T-cell (primary cell): ENCODE measurements at places on chromosomes 13 and 19. TPM values are rescaled to one million over a fixed set of nuclear protein-coding genes. Genes with fewer than 3 reads are reported as not detected.

DNA sequence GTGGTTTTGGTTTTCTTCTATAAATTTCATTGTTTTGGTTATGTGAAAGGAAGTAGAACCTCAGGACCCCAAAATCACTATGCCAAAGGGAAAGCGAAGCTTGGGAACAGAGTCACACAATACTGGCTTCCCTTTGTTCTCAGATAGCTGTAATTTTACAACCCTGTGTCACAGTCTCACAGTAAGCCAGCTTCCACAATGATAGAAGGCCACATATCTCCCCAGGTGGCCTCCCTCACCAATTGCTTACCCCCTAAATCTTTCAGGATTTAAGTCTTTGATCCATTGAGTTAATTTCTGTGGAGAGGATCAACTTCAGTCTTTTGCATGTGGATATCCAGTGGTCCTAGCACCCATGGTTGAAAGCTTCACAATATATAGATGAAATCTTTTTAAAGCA, 58.7 kb downstream of the SLC15A1 start:
- H3K4me1 ChIP-seq: no peaks in the 10 kb centered on the region
- H3K36me3 ChIP-seq: no peaks in the 10 kb centered on the region
- no peak overlapping the region for H3K4me3 ChIP-seq
- DNase-seq: no peak
- H3K27me3 ChIP-seq: no peaks in the 10 kb centered on the region
- no peak overlapping the region for H3K27ac ChIP-seq

DNA sequence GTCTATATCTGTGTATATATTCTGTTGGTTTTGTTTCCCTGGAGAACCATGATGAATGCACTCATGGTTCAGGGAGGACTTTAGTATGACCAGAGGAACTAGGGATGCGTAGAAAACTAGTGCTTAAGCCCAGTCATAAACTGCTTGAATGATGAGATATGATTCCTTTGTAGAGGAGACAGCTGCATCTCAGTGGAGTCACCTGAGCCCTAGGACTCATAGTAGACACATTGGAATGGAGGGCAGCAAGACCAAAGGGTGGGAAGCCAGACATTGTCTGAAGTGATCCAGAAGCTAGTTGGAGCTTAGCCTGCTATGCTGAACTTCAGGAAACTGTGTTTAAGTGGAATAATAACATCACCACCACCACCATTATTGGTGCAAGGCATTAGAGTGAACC, 89.5 kb upstream of the SPATA13 start:
- no peaks in the 10 kb centered on the region for H3K4me1 ChIP-seq
- DNase-seq: no peak
- no peak overlapping the region for H3K4me3 ChIP-seq
- H3K27me3 ChIP-seq: no peaks in the 10 kb centered on the region
- no peak overlapping the region for H3K27ac ChIP-seq

- no peak overlapping the region for H3K4me3 ChIP-seq
- DNase-seq: no peak
- no peaks in the 10 kb centered on the region for H3K36me3 ChIP-seq
- H3K4me1 ChIP-seq: no peaks in the 10 kb centered on the region
Observed at GRCh38 chr13:53207556-53207955, 178.9 kb downstream of the OLFM4 start.

DNA sequence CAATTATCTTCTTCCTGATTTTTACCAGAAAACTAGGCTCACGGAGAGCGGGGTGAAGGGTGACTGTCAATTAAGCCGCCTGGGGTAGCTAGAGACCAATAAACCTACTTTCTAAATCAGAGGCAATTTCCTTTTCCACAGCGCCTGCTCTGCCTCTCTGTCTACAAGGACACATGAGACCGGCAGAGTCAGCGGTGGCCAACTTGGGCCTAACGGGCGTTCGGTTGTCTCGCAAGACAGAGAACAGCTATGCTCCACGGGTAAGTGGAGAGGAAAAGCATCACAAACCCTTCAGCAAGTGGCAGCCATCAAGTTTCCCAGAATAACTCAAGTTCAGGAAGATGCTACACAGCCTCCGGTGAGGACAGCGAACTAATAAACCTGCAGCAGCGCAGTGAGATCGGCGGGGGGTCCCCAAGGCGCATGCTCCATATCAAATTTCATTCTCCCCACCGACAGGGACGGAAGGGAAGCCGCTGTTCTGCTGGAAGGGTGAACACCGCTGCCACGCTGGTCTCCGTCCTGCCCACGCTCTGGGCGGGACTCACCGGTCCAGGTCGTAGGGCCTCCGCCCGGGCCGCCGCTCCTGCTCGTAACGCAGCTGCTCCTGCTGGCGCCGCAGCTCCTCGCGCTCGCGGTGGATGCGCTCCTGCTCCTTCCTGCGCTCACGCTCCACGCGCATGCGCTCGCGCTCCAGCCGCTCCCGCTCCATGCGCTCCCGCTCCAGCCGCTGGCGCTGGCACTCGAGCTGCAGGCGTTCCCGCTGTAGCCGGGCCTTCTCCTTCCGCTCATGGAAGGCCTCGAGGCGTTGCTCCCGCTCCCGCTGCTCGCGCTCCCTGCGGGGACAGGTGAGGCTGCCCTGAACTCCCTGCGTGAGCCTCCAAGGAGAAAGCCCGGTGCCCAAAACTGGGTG, 25.8 kb upstream of the TINCR start:
- peaks cover 96% of the 10 kb centered on the region for H3K36me3 ChIP-seq
- no peaks in the 10 kb centered on the region for H3K27me3 ChIP-seq
- no peak overlapping the region for H3K27ac ChIP-seq
- H3K4me1 ChIP-seq: peaks cover 9% of the 10 kb centered on the region
- H3K4me3 ChIP-seq: no peak overlapping the region

GRCh38 chr19:10603873-10604459, 16.9 kb upstream of the AP1M2 start:
- peak overlapping the region; percentile 98 for H3K4me3 ChIP-seq
- peak; percentile 69 for DNase-seq
- H3K36me3 ChIP-seq: no peaks in the 10 kb centered on the region
- peak overlapping the region; percentile 98 for H3K27ac ChIP-seq
- H3K27me3 ChIP-seq: no peaks in the 10 kb centered on the region

- no peak overlapping the region for H3K27ac ChIP-seq
- peak; percentile 9 for DNase-seq
- no peak overlapping the region for H3K4me3 ChIP-seq
- no peaks in the 10 kb centered on the region for H3K4me1 ChIP-seq
- no peaks in the 10 kb centered on the region for H3K36me3 ChIP-seq
- no peaks in the 10 kb centered on the region for H3K27me3 ChIP-seq
Observed at GRCh38 chr19:55216461-55217198, 7.3 kb upstream of the PTPRH start.

- H3K36me3 ChIP-seq: no peaks in the 10 kb centered on the region
- peaks cover 18% of the 10 kb centered on the region for H3K27me3 ChIP-seq
- H3K4me1 ChIP-seq: no peaks in the 10 kb centered on the region
- no peak overlapping the region for H3K27ac ChIP-seq
- no peak overlapping the region for H3K4me3 ChIP-seq
Observed at GRCh38 chr13:29436721-29437280, 158.7 kb downstream of the SLC7A1 start.

GRCh38 chr13:62960723-62961122, 1545.1 kb upstream of the PCDH20 start:
- H3K27me3 ChIP-seq: no peaks in the 10 kb centered on the region
- no peak overlapping the region for H3K27ac ChIP-seq
- H3K36me3 ChIP-seq: no peaks in the 10 kb centered on the region
- no peak for DNase-seq

GRCh38 chr19:43572171-43572588, 3.1 kb downstream of the XRCC1 start:
- H3K27me3 ChIP-seq: peaks cover 11% of the 10 kb centered on the region
- no peak for DNase-seq
- peaks cover 10% of the 10 kb centered on the region for H3K4me1 ChIP-seq
- no peak overlapping the region for H3K4me3 ChIP-seq
- no peak overlapping the region for H3K27ac ChIP-seq

- H3K27me3 ChIP-seq: no peaks in the 10 kb centered on the region
- H3K27ac ChIP-seq: no peak overlapping the region
- H3K36me3 ChIP-seq: no peaks in the 10 kb centered on the region
Observed at GRCh38 chr13:49649244-49649962, 21.1 kb downstream of the ARL11 start.

DNA sequence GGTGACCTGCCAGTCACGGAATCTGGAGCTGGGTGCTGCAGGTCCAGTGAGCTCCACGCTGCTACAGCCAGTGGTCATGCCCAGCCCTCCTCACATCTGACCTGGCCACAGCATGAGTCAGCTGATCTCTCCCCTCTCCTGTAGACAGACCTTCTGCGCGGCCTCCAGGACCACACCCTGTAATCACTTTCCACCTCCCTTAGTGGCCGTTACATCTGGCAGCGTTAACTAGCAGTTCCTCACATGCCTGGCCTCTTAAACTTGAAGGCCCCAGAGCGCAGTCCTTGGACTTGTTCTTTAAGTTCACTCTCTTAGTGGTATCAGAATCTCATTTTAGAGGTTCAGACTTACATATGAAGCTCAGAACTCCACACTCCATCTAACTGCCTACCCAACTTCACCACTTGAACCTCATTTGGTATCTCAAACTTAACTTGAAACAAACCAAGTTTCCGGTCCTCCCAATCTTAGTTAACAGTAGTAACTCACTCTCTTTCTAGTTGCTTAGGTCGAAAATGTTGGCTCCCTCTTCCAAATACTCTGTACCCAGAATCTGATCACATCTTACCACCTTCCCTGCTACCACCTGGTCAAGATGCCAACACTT, 22.7 kb downstream of the MIPEP start:
- no peak overlapping the region for H3K27ac ChIP-seq
- H3K4me3 ChIP-seq: no peak overlapping the region
- no peak for DNase-seq
- H3K27me3 ChIP-seq: no peaks in the 10 kb centered on the region
- no peaks in the 10 kb centered on the region for H3K36me3 ChIP-seq

DNA sequence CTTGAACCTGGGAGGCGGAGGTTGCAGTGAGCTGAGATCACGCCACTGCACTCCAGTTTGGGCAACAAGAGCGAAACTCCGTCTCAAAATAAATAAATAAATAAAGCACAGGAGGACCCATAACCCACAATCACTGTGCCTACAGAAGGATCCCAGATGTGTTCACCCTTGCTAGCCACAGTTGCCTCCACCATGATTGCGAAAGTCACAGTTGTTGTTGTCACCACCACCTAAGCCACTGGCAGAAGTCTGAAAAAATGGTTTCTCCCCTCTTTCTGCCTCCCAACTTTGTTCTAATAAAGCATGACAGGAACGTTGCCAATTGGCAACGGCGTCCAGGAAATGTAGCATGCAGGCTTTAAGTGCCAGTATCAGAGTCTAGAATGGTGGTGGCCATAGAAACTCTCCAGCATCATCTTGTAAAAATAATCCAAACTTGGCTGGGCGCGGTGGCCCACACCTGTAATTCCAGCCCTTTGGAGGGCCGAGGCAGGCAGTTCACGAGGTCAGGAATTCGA, 2.2 kb upstream of the EPS15L1 start:
- peaks cover 27% of the 10 kb centered on the region for H3K4me1 ChIP-seq
- no peaks in the 10 kb centered on the region for H3K27me3 ChIP-seq
- H3K36me3 ChIP-seq: peaks cover 3% of the 10 kb centered on the region
- no peak overlapping the region for H3K4me3 ChIP-seq
- DNase-seq: no peak
- no peak overlapping the region for H3K27ac ChIP-seq

- H3K27me3 ChIP-seq: no peaks in the 10 kb centered on the region
- no peak overlapping the region for H3K4me3 ChIP-seq
- no peaks in the 10 kb centered on the region for H3K4me1 ChIP-seq
- H3K36me3 ChIP-seq: no peaks in the 10 kb centered on the region
- H3K27ac ChIP-seq: no peak overlapping the region
- DNase-seq: no peak
Observed at GRCh38 chr13:65932587-65933239, 1297.4 kb downstream of the PCDH9 start.

DNA sequence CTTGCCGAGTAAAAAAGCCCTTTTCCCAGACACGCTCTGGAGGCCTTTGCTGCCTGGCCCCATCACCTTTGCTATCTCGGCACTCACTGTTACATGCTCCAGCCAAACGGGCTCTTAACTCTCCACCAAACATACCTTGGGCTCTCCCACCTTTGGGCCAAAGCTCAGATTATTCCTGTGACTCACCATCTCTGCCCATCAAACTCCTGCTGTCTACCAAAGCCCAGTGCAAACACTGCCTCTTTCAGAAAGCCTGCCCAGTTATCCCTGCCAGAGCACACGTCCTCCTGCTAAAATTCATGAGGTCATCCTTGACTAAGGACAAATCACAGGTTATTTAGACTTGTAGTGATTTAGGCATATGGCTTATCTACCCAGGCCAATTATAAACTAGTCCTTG, 48.1 kb upstream of the SERPINE3 start:
- no peaks in the 10 kb centered on the region for H3K36me3 ChIP-seq
- H3K27ac ChIP-seq: no peak overlapping the region
- H3K4me1 ChIP-seq: peaks cover 1% of the 10 kb centered on the region

- H3K36me3 ChIP-seq: no peaks in the 10 kb centered on the region
- H3K27ac ChIP-seq: no peak overlapping the region
- peaks cover 6% of the 10 kb centered on the region for H3K27me3 ChIP-seq
- H3K4me3 ChIP-seq: peak overlapping the region; percentile 94
- peaks cover 14% of the 10 kb centered on the region for H3K4me1 ChIP-seq
Observed at GRCh38 chr13:46552303-46552682, 677 bp upstream of the LRCH1 start.

- H3K27ac ChIP-seq: no peak overlapping the region
- no peak for DNase-seq
- no peaks in the 10 kb centered on the region for H3K27me3 ChIP-seq
- no peaks in the 10 kb centered on the region for H3K36me3 ChIP-seq
- H3K4me3 ChIP-seq: no peak overlapping the region
Observed at GRCh38 chr19:44260695-44261446, 1.2 kb downstream of the ZNF233 start.

- no peaks in the 10 kb centered on the region for H3K27me3 ChIP-seq
- H3K36me3 ChIP-seq: peaks cover 9% of the 10 kb centered on the region
- no peak overlapping the region for H3K27ac ChIP-seq
- no peaks in the 10 kb centered on the region for H3K4me1 ChIP-seq
- DNase-seq: no peak
Observed at GRCh38 chr19:38183251-38183897, 40.6 kb downstream of the DPF1 start.

GRCh38 chr13:24180750-24181377, 20.3 kb downstream of the SPATA13 start:
- DNase-seq: no peak
- H3K4me1 ChIP-seq: no peaks in the 10 kb centered on the region
- no peaks in the 10 kb centered on the region for H3K36me3 ChIP-seq
- H3K27me3 ChIP-seq: no peaks in the 10 kb centered on the region

DNA sequence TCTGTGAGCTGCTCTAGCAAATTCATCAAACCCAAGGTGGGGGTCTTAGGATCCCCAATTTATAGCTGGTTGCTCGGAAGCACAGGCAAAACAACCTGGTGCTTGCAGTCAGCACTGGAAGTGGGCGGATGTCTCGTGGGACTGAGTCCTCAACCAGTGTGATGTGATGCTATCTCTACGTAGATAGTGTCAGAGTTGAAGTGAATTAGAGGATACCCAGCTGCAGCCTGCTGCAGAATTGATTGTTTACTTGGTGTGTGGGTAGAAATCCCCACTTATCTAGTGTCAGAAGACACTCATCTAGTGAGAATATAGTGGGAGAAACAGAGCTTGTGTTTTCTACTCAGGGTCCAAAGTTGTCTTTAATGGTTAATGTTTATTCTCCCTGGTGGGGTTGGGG, 63.3 kb downstream of the CBY2 start:
- no peaks in the 10 kb centered on the region for H3K27me3 ChIP-seq
- DNase-seq: no peak
- no peak overlapping the region for H3K4me3 ChIP-seq
- H3K27ac ChIP-seq: no peak overlapping the region
- H3K36me3 ChIP-seq: no peaks in the 10 kb centered on the region

GRCh38 chr19:35533201-35533821, at the start of gene GAPDHS:
Gene GAPDHS, plus strand, starts transcription at chr19:35533456. Its CDS starts 72 bp downstream, at chr19:35533528.
- peaks cover 15% of the 10 kb centered on the region for H3K4me1 ChIP-seq
- DNase-seq: no peak
- no peaks in the 10 kb centered on the region for H3K36me3 ChIP-seq

The ZNF628 gene
- 14.5 TPM for total RNA-seq

The GRIN3B gene
- total RNA-seq: not detected

The ZSCAN4 gene
- total RNA-seq: not detected

The IQCN gene
- 6.3 TPM for total RNA-seq

The KLK12 gene
- total RNA-seq: not detected

The ALG11 gene
- 32.4 TPM for total RNA-seq
